AG04449 (cell line): ENCODE measurements at places on chromosomes 5 and 9.

GRCh38 chr5:104001136-104001535, 438.5 kb upstream of the NUDT12 start:
- no peak for DNase-seq

- DNase-seq = no peak
Observed at GRCh38 chr5:119476341-119476740, 24.0 kb downstream of the HSD17B4 start.

- DNase-seq = no peak
Observed at GRCh38 chr5:43245724-43246385, 53.8 kb downstream of the NIM1K start.

DNA sequence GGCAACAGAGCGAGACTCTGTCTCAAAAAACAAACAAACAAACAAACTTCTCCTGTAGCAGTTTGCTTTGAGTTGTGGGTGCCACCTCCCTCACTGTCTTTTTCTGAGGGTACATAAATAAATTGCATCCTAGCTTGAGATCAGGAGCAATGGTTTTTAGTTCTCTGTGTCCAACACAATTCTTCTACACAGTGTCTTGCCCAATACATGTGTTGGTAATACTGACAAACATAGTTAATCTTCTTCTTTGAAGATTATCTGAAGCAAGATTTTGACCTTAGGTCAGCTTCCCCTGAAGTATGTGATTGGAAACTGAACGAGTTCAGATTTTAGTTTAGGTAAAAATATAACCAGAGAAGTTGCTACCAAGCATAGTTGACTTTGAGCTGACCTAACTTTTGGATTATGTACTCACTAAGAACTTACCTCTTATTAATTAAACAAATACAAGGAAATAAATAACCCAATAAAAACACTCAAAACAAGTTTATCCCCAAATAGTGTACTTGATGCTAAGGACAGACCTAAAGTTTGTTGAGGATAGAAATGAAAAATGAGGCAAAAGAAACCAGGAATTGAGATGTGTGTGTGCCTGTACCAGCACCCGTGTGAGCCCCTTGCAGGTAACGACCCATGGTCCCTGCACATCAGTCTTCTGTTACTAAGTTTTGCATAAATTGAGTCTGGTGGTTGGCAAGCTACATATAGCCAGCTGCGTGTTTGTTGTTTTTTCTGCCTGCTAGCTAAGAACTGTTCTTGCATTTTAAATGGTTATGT, 16.2 kb downstream of the TJP2 start:
- DNase-seq = no peak

GRCh38 chr5:4977416-4978110, 162.6 kb upstream of the ADAMTS16 start:
- DNase-seq = no peak

- no peak for DNase-seq
Observed at GRCh38 chr5:157038568-157039187, 20.2 kb downstream of the HAVCR1 start.
